ENCODE measurements at places on chromosomes 4 and X.

- DNase-seq = no peak
Measured at GRCh38 chr4:128866269-128866668, 56.8 kb downstream of the JADE1 start.

DNA sequence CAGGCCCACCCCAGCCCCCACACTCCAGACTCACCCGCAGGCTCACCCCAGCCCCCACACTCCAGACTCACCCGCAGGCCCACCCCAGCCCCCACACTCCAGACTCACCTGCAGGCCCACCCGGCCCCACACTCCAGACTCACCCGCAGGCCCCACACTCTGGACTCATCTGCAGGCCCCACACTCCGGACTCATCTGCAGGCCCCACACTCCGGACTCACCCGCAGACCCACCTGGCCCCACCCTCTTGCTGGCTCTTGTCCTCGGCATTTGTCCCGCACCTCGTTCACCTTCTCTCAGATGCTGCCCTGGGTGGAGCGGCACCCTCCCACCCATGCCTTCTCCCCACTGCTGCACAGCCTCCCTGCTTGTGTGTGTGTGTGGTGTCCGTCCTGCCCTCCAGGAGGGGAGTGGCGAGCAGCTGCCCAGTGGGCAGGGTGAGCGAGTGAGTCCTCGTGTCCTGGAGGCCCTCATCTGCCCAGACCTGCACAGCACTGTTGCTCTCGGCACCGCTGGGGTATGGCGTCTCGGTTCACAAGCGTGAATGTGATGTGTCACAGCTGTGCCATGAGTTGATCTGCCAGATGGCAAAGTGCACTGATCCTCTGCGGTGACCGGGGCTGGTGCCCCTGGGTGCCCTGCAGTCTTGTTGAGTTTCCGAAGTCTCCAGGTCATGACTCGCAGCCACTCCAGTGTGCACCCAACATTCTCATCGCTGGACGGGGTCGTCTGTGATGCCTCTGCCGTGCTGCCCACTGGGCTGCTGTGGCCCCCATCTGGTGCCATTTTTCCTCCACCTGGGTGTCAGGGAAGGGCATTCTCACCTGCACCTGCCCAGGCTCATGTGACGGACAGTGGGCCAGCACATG lies 27.7 kb downstream of the MAEA start:
- DNase-seq = no peak

- no peak for DNase-seq
Measured at GRCh38 chrX:103311399-103311780, 600 bp upstream of the BEX2 start.

GRCh38 chrX:109990582-109991276 lies 12.2 kb upstream of the TMEM164 start:
- no peak for DNase-seq

- DNase-seq = no peak
Measured at GRCh38 chr4:2273657-2274319, 11.9 kb upstream of the MXD4 start.

- DNase-seq = no peak
Measured at GRCh38 chr4:95599777-95600400, 51.1 kb upstream of the UNC5C start.

DNA sequence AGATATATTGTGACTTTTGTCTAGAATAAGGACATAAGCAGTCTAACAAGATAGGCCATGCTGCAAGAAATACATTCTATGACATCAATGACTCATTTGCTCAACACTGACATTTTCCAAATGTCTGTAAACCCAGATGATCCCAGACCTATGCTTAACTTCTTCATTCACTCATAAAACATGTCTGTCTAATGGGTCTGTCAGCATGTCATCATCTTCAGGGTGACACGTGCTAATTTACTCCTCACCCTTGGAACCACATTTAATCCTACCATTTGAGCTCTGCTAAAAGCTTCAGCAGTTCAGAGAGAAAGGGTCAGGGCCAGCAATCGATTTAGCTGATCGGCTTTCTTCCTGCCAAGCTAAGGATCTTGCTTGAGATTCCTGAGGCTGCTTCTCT lies 109.4 kb upstream of the MAP3K15 start:
- DNase-seq = no peak

GRCh38 chrX:39772057-39772832 lies 325.5 kb downstream of the BCOR start:
- peak; percentile 53 for DNase-seq

DNA sequence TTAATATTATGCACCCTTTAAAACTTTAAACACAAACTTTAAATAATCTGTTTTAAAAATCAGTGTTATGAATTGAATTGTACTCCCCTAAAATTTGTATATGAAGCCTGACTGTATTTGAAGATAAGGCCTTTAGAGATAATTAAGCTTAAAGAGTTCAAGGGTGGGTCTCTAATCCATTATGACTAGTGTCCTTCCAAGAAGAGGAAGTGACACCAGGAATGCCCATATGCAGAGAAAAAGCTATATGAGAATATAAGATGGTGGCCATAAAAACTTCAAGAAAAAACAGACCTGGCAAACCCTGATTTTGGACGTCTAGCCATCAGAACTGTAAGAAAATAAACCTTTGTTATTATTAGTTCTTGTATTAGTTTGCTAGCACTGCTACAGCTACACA lies 29.0 kb downstream of the UGT2A2 start:
- DNase-seq = no peak

Measured in activated CD4-positive, alpha-beta T cell treated with anti-CD3 and anti-CD28 coated beads for 24 hours (primary cell).